Lung microvascular endothelial cell (primary cell): ENCODE measurements at places on chromosomes 11 and 22. TPM values are rescaled to one million over a fixed set of nuclear protein-coding genes. Genes with fewer than 3 reads are reported as not detected.
A peak's percentile ranks its signal among the peaks of the same experiment; 100 is the strongest.

Gene SAA4
- not detected in 2 replicates for total RNA-seq

Gene MIAT
- total RNA-seq = 0.22 and 0.60 TPM in 2 replicates

DNA sequence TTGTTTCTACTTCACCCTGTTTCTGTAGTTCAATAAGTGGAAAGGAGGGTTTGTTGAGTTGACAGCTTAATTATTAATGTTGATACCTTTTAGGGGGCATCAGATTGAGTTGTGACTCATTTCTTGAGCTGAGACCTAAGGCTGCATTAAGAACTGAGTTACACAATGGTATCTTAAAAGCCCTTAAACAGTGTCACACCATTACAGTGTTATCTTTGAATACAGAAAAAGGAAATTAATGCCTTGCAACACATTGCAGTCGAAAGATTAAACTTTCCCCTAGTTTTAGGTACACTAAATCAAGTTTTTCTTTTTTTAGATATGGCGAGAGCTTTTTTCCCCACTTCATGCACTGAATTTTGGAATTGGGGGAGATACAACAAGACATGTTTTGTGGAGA, 16.7 kb downstream of the PAFAH1B2 start:
- DNase-seq = no peak

Gene CACNA1I
- total RNA-seq = not detected in 2 replicates

DNA sequence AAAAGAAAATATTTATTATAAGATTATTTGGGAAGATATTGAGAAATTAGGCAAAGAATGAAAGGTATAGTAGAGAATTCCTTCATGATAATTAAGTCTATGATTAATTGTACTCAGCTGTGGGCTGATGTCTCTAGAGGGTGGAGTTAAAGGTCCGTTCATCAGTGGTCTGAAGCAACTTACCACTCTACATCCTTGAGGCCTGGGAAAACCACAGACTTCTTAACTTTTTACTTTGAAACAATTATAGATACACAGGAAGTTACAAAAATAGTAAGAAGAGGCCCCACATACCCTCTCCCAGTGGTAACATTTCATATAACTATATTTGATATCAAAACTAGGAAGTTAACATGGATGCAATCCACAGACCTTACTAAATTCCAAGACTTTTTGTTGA, 167.0 kb upstream of the NECTIN1 start:
- no peak for DNase-seq

- DNase-seq = no peak
Measured at GRCh38 chr11:83361831-83362230, 75.7 kb upstream of the CCDC90B start.

Gene PRAME
- not detected in 2 replicates for total RNA-seq

DNA sequence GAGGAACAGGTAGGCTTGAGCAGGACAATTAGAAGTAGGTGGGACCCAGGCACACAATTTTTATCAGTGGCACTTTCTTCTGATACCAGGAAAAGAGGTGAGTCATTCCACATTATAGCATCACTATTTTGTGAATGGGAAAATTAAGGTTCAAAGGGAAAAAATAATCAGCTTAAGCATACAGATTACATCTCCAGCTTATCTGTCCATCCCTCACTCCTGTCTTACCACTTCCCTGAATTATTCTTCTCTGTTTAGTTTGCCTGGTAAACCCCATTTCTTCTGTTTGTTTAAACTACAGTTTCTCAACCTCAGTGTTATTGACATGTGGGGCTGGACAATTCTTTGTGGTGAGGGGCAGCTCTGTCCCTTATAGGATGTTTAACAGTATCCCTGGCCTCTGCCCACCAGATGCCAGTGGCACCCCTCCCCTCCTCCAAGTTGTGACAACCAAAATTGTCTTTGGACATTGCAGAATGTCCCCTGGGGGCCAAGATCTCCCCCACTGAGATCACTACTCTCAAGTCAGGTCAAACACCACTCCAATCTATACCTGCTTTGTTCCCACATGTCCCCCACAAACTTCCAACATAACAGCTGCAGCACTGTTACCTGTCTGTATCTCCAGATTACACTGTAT, 8.5 kb upstream of the XBP1 start:
- no peak for DNase-seq

DNA sequence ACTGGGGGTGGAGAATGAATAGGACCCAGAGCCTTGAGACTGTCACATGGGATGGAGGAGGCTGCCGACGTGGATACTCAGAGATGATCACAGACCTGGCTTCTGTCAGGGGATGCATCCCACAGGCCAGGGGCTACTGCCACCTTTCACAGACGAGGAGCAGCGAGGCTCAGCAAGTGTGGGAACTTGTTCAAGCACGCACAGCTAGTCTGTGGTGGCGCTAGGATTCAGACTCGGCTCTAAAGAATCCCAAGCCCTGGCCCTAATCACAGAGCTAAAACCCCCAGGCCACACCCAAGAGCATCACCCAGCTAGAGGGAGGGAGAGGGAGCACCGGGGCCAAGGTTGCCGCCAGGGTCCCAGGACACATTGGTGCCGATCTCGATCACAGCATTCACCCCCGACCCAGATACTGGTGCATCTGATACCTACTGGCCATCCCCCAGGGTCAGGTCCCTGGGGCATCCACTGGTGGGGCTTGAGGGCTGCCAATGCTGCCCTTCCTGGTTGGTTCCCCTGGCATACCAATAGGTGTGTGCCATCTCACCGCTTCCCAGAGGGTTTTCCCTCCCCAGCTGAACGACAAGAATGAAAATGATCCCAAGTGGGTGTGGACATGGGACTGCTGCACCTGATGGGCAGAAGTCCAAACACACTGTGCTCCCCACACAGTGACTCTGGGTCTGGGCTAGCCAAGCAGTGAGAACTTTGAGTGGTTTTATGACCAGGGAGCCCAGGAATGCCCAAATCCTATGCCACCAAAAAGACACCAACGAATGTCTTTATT, 6.2 kb downstream of the CHST1 start:
- DNase-seq = no peak

GRCh38 chr11:128942817-128943427, at the start of gene TP53AIP1:
Gene TP53AIP1 (minus strand): TSS chr11:128942871. CDS start chr11:128937818, 5,053 bp downstream.
- DNase-seq = no peak

- no peak for DNase-seq
Measured at GRCh38 chr11:92955860-92956259, 13.6 kb upstream of the MTNR1B start.

Gene MYO7A
- 4.6 and 4.8 TPM in 2 replicates for total RNA-seq

GRCh38 chr11:123187665-123188507, 7.2 kb downstream of the CLMP start:
- peak; percentile 33 for DNase-seq

DNA sequence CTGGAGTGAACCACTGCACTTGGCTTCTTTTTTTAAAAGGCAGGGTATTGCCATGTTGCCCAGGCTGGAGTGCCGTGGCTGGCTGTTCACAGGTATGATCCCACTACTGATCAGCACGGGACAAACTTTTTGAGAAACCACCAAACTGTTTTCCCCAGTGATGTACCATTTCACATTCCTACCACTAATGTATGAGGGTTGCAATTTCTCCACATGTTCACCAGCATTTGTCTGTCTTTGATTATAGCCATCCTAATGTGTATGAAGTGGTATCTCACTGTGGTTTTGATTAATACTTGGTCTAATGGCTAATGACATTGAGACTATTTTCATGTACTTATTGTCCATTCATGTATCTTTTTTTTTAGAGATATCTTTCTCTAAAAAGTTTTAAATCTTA, 41.5 kb upstream of the EP300 start:
- DNase-seq = no peak

Gene APOL5
- not detected in 2 replicates for total RNA-seq

- DNase-seq = no peak
Measured at GRCh38 chr11:75766443-75767227, 1.9 kb upstream of the DGAT2 start.

DNA sequence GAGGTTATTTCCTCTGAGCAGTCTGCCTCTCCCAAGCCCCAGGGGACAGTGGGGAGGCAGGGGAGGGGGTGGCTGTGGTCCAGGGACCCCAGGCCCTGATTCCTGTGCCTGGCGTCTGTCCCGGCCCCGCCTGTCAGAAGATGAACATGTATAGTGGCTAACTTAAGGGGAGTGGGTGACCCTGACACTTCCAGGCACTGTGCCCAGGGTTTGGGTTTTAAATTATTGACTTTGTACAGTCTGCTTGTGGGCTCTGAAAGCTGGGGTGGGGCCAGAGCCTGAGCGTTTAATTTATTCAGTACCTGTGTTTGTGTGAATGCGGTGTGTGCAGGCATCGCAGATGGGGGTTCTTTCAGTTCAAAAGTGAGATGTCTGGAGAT, 3.1 kb downstream of the PIM3 start:
- peak; percentile 31 for DNase-seq

- peak; percentile 81 for DNase-seq
Measured at GRCh38 chr11:61969838-61970662, 2.6 kb upstream of the FTH1 start.

GRCh38 chr11:82384308-82384707, 349.4 kb downstream of the FAM181B start:
- no peak for DNase-seq

Gene SPA17
- total RNA-seq = 3.6 and 5.0 TPM in 2 replicates

- DNase-seq = peak; percentile 35
Measured at GRCh38 chr11:14644226-14645014, 816 bp downstream of the PDE3B start.

GRCh38 chr11:41609511-41609910, 150.1 kb upstream of the LRRC4C start:
- no peak for DNase-seq

DNA sequence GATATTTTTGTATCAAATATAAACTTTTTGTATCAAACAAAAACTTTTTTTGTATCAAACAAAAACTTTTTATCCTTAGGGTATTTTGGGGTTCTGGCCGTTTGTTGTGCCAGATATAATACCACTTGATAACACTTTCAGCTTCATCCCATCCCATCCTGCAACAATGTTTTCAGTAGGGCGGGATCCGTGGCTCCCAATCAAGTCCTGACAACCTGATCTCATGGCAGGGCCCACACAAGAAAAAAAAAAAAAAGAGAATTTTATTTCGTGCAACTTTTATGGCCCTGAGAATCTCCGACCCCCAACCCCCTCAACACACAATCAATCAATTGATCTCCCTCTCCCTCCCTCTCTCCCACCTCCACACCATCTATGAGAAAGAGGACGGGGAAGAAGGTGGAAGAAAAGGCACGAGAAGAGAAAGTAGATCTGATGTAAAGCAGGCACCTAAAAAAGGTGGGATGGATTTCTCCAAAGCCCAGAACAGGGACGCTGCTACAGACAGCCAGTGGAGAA, 4749.6 kb upstream of the OR11H1 start:
- DNase-seq = no peak

- no peak for DNase-seq
Measured at GRCh38 chr11:67463186-67463585, 5.9 kb downstream of the TMEM134 start.

DNA sequence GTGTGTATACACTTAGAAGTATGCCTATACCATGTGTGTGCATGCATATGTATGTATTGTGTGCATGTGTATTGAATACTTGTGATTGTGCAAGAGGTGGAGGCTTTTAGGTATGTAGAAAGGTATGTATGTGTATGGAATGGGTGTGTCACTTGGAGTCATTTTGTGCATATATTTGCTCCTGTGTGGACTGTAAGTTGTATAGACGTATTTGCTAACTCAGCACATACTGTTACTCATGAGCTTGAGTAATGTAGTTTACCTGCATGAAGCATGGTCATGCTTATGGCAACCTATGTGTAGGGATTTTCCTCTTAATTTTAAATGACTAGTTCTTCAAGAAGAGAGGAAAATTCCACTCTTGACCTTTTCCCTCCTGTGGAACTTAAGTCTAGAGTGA, 507.6 kb upstream of the LARGE1 start:
- DNase-seq = no peak

DNA sequence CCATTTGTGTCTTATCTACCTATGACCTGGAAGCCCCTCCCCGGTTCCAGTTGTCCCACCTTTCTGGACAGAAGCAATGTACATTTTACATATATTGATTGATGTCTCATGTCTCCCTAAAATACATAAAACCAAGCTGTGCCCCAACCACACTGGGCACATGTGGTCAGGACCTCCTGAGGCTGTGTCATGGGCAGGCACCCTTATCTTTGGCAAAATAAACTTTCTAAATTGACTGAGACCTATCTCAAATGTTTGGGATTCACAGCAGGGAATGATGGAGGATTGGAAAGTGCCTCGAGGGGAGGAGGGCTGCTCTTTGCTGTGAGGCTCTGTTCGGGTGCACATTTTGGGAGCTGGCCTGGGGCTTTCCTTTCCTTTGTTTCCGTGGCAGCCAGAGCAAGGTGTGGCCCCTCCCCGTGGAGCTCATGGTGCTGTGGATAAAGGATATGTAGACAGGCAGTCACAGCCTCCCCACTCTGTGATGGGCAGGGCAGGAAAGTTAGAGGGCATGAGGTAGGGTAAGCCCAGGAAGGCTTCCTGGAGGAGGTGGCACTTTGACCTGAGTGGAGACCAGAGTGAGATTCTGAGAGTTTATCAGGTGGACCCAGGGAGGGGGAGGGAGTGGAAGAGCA, 615.6 kb downstream of the TBC1D22A start:
- no peak for DNase-seq

DNA sequence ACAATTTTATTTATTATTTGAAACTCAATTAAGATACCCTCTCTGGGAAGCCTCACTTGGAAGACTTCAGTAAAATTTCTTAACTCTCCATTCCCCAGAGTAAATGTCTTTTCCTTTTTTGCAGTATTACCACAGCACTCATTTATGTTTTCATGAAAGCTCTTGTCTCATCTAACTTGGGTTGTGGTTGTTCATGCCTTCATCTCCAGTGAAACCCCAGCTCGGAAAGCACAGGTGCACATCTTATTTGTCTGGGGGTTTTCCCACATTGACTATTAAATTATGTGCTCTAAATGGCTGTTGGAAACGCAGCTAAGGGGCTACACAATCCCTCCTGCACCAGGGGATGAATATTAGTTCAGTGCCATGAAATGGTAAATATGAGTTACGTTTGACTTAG, 954.2 kb upstream of the RAG2 start:
- no peak for DNase-seq

Gene RRAS2
- 96.5 and 119 TPM in 2 replicates for total RNA-seq

DNA sequence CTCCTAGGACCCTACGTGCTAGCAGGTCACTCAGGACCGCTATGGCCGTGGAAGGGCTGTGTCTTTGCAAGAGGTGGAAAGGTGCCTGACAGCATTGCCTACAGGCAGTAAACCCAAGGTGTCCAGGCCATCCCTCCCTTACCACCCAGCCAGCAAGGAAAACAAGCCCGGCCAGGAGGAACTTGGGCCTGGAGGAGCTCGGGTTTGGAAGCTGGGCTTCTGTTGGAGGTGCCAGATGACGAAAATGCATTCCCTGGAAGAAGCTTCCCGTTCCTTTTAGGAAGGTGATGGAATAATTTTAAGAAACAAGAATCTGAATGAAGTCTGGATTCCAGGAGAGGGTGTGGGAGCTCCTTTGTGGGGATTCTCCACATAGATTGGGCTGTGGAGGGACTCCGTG, 23.6 kb downstream of the FBLN1 start:
- no peak for DNase-seq

- peak; percentile 76 for DNase-seq
Measured at GRCh38 chr11:69700278-69701140, 3.3 kb downstream of the FGF19 start.

GRCh38 chr22:33427461-33427860, 369.3 kb upstream of the SYN3 start:
- no peak for DNase-seq
